ENCODE measurements at places on chromosomes 2 and 18.

DNA sequence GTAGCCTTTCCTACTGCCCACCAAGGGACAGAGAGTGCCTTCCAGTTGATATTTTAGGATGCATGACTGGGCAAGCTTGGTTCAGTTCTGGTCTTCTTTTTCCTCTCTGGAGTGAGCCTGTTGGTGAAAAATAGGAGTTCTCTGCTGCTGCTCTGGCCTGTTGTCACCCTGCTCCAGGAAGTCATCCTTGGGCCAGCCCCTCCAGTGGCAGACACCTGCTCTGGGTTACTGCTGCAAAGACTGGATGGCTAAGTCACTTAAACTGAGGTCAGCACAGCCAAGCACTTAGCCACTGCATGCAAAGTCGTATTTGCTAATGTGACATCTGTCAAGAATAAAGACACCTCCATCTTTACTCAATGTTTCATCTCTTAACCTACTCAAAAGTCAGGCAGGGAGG is 219.6 kb upstream of the ID2 start:
- no peak for DNase-seq

GRCh38 chr2:101773137-101773536 is 75.6 kb downstream of the MAP4K4 start:
- DNase-seq: no peak

- DNase-seq: no peak
Measured at GRCh38 chr2:175577368-175577970, 396.0 kb upstream of the ATP5MC3 start.

DNA sequence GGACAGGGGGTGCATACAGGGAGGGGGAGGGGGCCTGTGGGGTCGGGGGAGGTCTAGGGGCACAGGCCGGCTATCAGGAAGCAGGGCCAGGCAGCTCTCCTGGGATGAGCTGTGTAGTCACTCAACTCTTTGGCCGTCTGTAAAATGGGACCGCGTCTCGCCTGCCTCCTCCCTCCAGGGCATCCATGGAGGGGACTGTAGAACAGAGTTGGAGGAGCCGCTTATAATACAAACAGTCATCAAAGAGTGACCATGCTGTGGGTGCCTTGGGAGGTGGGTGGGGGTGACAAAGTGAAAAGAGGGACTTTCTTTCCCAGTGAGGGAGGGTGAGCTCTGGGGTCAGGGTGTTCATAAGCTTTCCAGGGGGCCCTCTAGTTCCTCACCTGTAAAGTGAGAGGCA is 169.6 kb upstream of the HAAO start:
- DNase-seq: no peak

- no peak for DNase-seq
Measured at GRCh38 chr2:85719609-85720240, 25.6 kb downstream of the GNLY start.

DNA sequence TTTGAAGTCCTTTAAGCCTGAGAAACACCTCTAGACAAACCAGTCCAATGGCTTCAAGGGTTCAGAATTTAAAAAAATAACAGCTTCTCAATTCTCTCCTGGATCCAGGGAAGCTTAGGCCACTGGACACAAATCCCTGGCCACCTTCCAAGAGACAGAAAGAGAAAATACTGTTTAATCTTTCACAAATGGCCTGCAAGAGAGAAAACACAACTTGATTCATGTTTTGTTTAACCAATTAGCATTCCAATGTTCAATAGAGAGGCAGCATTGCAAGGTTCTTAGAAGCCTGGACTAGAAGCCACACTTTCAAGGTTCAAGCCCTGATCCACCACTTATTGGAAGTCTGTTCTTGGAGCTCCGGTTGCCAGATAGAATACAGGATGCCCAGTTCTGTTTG is 109.0 kb upstream of the PARD3B start:
- no peak for DNase-seq

- DNase-seq: no peak
Measured at GRCh38 chr2:156118753-156119416, 213.6 kb downstream of the NR4A2 start.

GRCh38 chr2:208798698-208799097 is 392.1 kb downstream of the PTH2R start:
- no peak for DNase-seq

- no peak for DNase-seq
Measured at GRCh38 chr18:49135877-49136276, 185.1 kb upstream of the SMAD7 start.

- DNase-seq: no peak
Measured at GRCh38 chr2:170157025-170157684, 20.8 kb upstream of the MYO3B start.

DNA sequence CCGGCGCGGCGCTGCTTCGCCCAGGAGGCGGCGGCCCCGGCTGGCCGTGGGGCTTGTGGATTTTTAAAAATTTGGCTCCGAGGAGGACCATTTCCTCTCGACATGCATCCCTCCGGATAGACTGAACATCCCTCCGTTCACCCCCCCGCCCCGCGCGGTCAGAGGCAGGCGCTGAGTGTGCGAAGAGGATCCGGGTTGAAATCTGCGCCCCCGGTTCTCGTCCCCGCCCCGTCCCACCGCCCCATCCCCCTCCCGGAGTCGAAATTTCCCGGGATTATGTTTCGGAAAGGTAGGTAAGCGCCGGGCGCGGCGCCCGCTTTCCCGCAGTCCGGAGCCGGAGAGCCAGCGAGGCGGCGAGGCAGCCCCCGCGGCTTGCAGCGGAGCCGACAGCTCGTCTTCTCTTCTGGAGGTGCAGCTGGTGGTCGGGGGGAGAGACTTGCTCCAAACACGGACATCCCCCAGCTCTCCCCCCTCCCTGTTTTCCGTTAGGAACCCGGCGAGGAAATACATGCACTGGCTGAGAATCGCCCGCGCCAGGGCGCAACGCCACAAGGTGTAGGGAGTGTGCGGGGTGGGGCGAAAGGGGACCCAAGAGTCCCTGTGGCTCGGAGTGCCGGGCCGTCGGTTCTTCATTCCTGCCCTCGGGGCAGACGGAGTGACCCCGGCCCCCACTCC is at the start of gene PRKCE:
PRKCE (plus strand) TSS at position 261 of the 675 bp plus-strand sequence.
- DNase-seq: peak; percentile 58

GRCh38 chr18:27715751-27716150 is 461.2 kb downstream of the CDH2 start:
- no peak for DNase-seq

GRCh38 chr2:164917296-164917903 is 37.9 kb downstream of the SLC38A11 start:
- DNase-seq: no peak

DNA sequence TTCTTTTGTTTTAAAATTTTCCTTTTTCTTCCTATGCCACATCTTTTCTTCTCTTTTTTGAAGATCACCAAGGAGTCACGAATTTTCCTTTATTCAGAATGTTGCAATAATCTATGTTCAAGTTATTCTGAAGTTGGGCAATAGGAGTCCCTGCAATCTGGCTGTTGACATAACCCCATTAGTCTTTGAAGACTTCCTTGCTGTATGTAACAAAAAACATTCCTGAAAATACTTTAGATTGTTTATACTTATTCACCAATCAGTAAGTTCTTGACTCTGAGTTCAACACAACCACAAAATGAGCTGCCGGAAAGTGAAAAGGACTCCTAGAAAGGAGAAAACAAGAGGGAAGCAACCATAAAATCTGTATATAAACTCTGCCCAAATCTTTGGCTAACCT is 62.8 kb downstream of the TMEM237 start:
- DNase-seq: no peak

GRCh38 chr2:204127238-204127637 is 190.7 kb downstream of the ICOS start:
- no peak for DNase-seq

DNA sequence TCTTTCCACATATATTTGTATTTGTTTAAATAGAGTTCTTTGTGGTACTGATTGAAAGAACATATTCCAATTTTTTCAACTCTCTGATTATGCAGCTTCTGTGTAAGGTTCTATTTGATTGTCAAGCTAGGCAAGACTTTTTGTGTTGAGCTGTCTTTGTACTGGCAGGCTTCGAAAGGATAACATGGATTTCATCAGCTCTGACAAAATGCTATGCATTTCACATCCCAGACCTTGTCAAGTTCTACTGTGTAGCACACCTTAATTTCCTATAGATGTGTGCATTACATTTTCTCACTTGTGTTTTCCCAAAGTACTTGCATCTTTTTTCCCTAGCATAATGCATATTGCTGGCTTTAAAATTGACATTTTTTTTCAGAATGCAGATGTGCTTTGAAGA is 555.0 kb upstream of the GYPC start:
- no peak for DNase-seq

DNA sequence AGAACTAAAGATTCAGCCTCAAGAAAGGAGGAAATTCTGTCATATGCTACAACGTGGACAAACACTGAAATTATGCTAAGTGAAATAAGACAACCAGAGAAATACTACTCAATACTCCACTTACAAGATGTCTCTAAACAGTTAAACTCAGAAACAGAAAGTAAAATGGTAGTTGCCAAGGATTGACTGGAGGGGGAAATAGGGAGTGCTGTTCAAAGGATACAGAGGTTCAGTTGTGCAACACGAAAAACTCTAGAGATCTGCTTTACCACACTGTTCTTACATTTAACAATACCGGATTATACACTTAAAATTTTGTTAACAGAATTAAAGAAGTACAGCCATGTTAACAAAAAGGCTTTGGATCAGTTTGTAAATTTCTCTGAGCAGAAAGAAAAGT is 39.8 kb upstream of the C2orf15 start:
- no peak for DNase-seq

GRCh38 chr2:167404627-167405284 is 516.5 kb downstream of the XIRP2 start:
- DNase-seq: no peak
